ENCODE measurements at places on chromosomes 5 and 9.

- DNase-seq = no peak
These were observed 2300.3 kb downstream of the MAT2B start for GRCh38 chr5:165805756-165806155.

- no peak for DNase-seq
These were observed 1.0 kb upstream of the MEF2C start for GRCh38 chr5:88883836-88884607.

DNA sequence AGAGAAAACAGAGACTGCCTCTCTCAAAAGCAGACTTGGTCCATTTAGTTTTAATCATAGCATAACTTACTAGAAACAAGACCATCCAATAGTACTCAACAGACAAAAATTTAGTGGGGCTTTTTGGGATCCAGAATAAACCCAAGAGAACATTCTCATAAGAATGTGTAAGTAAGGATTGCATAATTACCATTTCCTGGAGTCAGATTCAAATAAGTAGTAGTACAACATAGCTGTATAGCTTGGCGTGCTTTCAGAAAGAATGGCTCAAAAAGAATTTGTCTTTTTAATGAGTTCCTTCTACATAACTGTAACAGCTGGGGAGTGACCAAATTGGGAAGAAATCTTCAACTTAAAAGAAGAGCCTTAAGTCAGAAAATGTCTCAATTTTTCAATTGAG is 145.4 kb downstream of the DENND1A start:
- DNase-seq = no peak

- peak; percentile 16 for DNase-seq
These were observed 39.5 kb upstream of the PSD2 start for GRCh38 chr5:139755892-139756671.

DNA sequence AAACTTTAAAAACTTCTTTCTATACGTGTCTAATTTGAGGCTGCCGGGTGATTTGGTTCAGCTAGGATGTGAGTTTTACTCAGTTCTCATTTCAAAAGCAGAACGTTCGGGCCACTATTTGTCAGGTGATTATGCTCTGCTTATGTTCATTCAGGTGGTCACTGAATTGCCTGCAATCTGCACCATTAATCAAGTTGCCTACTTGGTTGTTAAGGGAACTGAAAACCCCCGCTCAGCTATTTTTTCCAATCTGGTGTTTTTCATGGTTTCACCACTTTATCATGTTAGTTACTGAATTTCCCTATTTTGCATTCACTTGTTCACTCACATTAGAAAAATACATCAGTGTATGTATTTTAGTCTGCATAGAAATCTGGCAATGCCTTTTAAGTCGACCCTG is 523.0 kb downstream of the CSNK1G3 start:
- no peak for DNase-seq

DNA sequence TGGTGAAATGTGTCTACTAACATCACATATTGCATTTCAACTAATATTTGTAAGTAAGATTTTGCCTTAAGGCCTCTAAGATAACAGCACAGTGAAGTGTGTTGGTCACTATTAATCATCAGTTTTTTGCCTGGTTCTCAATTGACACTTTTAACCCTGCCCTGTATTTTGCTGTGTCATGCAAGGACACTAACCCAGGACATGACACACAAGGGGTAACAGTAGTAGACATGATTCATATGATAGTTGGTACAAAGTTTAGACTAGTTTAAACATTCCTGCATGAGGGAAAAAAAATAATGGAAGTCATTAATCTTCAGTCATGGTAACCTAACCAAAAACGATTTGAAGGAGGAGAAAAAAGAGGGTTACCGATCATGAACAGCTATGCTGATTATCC is 207.0 kb downstream of the DEPDC1B start:
- DNase-seq = no peak

GRCh38 chr9:24545285-24545684 is 412 bp downstream of the IZUMO3 start:
- no peak for DNase-seq

DNA sequence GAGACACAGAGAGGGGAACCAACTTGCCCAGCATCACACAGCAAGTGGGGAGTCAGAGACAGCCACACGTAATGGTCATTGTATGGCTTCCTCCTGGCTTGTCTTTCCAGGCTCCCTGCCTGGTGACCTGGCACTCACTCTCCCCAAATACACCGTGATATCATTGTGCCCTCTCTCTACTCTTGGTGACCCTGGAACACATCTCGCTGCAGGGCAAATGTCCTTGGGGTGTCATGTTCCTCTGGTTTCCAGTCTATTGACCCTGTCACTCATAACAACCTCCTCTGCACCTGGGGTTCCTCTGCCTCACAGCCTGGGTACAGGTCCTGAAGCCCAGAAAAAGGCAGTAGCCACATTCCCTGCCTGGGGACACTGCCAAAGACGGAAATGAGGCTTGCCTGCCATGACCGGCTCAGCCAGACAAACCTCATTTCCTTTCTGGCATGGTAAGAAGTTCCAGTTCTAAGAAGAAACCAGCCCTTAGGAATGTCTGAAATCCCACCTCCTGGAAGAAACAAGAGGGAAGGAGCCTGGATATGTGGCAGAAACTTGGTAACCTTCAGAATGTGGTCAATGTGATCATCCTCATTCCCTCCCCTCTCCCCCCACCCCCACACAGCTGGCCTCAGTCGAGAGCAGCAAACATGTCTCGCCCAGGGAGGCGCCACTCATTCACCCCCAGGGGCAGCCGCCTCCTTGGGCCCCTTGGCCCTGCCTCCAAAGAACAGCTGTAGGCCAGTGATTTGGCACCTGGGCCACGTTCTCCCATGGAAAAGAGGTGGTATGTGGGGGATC is 30.6 kb upstream of the SMU1 start:
- no peak for DNase-seq

- DNase-seq = no peak
These were observed 76.5 kb downstream of the SH3PXD2B start for GRCh38 chr5:172377856-172378255.

DNA sequence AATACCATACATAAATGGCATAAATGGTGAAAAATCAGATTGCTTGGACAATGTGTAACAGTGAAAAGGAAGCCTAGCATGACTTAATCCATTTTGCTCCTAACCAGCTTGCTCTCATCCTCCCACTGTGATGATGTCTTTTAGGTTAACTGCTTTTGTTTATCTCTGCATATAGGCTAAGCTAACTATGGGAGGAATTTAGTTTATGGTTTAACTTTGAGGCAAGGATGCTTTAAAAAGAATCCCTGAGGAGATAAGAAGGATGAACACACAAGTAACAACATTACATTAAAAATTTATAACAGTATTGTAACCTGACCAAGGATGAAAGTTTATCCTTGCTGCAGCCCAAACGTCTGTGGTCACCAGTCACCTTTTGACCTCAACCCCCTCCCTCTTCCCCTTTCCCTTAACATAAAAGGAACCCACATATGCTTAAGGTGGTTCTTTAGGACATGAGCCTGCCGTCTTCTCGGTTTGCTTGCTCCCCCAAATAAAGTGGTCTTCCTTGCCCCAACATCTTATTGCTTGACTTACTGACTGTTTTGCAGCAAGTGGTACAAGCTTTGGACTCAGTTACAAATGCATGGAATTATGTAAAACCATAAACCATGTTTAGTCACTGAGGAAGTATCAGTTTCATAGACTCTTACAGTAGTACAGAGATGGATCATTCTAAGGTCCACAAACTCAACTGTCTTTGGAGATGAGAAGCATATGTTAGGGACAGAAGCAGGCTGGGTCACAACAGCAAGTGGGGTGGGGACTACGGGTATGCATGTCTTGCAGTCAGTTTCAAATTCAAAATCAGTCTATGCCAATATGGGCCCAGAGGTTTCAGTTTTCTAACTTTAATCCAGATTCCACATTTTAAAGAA is 31.3 kb downstream of the AGXT2 start:
- no peak for DNase-seq

- no peak for DNase-seq
These were observed 52.7 kb upstream of the ARL15 start for GRCh38 chr5:54362992-54363625.

- no peak for DNase-seq
These were observed 15.0 kb downstream of the CYFIP2 start for GRCh38 chr5:157280927-157281326.

GRCh38 chr5:67361932-67362729 is 165.5 kb upstream of the CD180 start:
- DNase-seq = no peak

DNA sequence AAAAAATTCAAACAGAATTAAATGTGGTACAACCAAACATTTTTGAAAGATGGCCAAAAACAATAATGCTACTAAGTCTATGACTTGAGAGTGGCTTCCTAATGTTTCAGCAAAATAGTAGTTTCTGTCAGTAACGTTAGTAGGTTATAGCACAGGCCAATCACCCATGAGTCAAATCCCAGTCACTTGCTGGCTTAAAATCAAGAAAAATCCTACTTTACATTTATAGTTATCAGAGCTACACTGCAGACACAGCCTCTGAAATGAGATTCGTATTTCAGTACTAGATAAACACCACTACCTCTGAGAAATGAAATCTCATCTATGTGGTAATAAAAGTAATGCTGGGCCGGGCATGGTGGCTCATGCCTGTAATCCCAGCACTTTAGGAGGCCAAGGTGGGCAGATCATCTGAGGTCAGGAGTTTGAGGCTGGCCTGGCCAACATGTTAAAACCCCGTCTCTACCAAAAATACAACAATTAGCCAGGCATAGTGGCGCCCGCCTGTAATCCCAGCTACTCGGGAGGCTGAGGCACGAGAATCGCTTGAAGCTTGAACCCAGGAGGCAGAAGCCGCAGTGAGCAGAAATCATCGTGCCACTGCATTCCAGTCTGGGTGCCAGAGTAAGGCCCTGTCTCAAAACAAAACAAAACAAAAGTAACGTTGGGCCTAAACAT is 6.1 kb downstream of the ZDHHC21 start:
- DNase-seq = no peak

DNA sequence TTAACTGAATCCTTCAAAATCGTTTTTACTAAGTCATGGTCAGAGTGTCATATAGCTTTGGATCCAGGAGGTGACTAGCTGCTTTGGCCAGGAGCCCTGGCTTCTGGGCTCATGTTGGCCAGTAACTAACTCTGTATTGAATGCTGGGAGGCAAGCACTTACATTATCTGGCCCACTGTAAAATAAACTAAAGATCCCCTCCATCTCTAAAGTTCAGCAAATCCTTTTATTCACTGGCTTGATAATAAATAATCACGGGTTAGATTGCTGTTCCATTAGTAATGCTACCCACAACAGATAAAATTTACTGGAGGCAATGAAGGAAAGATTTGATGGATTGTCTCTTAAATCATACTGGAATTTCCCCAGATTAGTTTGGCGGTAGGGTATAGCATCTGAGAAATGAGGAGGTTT is 382.2 kb upstream of the TLE4 start:
- no peak for DNase-seq

GRCh38 chr5:147445090-147445489 is 64.8 kb downstream of the DPYSL3 start:
- no peak for DNase-seq

GRCh38 chr5:114038756-114039155 is 323.1 kb upstream of the KCNN2 start:
- DNase-seq = no peak

DNA sequence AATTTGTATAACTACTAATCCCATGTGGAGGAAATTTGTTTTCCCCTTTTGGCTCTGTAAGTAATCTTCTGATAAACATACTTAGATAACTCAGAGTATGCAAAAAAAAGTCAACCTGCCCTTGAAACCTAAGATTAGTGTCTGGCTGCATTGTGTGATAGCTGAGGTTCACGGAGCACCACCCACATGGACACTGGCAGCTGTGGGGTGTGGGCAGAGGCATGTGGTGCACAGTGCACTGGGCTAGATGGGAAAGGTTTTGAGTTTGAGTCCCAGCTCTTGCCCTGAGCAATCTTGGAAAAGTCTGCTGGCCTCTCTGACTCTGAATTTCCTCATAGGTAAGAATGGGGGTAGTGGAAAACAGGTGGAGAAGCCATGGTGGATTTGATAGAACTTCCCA is 75.1 kb downstream of the PLCXD3 start:
- no peak for DNase-seq

- DNase-seq = no peak
These were observed 90.6 kb downstream of the PTCD2 start for GRCh38 chr5:72410688-72411295.

- DNase-seq = no peak
These were observed 44.6 kb downstream of the MVB12B start for GRCh38 chr9:126371007-126371870.

DNA sequence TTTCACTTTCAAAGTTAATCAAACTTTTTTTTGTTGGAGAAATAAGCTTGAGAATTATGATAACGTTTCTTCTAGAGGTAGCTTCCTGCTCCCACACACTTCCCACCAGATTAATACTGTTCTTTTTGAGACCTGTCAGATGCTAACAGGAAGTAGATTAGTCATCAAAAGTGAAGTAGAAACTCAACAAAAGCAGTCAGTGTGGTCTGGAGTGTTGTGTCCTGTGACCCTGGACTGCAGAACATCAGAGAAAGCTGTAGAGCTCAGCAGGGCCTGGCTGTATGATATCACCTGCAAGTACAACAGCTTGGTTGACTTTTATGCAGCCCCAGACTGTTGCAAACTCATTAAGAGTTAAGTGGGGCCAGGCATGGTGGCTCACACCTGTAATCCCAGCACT is 495.7 kb upstream of the CYLC2 start:
- no peak for DNase-seq

DNA sequence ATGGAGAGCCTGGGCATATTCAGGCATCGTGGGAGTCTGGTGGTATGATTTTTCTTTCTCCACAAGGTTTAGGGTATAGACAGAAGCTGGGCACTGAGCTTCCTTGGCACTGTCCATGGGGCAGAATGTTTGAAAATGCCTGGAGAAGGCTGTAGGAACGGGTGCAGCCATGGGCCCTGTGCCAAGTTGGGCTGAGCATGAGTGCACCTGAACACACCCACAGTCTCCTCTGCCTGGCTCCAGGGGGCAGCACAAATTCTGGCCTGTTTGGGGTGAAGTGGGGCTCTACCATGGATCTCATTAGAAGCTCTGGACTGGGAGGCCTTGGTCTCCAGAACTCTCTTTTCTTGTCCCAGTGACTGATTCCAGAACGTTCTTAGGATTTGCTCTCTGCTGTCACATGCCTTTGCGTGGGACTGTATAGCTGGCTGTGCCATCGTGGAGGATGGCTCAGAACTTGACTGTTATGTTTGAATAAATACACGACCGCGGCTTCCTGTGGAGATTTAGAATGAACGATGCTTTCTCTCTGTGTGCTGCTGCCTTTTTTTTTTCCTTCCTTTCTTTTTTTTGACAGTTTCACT is 229.8 kb downstream of the FANCC start:
- DNase-seq = no peak

All from stimulated activated CD4-positive, alpha-beta T cell treated with anti-CD3 and anti-CD28 coated beads, Interleukin-12 subunit alpha, Interleukin-12 subunit beta, amount 100 ng/mL, for 4 hours (primary cell).